Suprapubic skin (tissue), 4 donors: ENCODE measurements at places on chromosomes 16 and 17. TPM values are rescaled to one million over a fixed set of nuclear protein-coding genes. Genes with fewer than 3 reads are reported as not detected.
A peak's percentile ranks its signal among the peaks of the same experiment; 100 is the strongest.

DNA sequence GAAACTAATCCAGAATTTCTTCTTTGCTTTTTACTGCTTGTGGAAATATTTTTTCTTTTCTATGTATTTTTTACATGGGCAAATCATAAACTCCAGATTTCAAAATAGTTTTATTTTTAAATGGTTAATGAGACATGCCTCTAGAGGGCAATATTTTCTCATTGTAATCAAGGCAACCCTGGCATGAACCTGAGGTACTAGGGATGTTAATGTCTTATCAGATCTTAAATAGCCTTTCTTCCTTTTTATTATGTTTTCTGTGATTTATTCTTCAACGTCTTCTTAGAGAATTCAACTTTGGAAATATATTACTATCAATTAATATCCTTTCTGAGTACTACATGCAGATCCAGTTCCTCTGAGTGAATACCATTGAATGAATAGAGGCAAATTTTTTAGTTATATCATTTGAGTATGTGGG, 324.7 kb downstream of the BCAS3 start:
- DNase-seq = no peak

DNA sequence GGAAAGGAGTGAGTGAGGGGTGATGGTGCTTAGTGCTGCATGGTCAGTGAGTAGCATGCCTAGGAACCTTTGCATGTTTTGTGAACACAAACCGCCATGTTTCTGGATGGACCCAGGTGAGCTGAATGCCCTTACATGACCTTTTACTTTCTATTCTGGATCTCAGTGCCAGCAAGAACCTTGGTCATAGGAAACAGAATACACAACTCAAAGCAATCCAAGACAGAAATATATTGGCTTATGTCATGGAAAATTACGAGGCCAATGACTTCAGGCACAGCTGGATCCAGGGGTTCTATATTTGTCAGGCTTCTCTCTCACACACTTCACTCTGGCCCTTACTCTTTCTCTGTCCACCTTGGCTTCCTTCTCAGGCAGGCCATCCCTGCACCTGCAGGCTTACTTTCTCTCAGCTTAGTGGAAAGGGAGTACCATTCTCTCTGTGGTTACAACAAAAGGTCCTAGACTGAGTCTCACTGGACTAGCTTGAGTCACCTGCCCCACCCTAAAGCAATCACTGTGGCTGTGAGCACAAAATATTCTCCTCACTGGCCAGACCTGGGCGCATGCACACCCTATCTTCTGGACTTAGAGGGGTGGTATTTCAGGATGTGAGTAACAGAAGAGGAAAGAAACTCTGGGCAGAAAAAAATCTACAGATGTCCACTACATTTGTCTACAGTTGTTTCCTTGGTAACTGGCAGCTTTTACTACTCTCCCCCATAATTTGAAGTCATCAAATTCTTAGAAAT, 20.4 kb upstream of the CPNE2 start:
- DNase-seq = no peak

DNA sequence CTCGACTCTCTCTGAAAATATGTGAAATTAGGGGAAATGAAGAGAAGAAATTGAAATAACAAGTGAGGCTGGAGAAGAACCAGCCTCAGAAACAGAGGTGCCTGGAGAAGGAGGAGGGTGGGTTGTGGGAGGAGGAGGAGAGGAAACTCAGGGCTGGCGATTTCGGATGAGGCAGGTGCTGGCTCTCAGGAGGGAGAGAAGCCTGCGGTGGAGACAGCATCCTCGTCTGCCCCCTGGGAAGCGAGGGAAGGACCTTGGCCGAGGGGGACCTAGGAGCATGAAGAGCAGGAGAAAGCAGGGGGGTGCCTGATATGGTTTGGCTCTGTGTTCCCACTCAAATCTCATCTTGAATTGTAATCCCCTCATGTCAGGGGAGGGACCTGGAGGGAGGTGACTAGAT, 264.7 kb upstream of the TNRC6C start:
- peak; percentile 47 for DNase-seq

The AANAT gene
- not detected for total RNA-seq

DNA sequence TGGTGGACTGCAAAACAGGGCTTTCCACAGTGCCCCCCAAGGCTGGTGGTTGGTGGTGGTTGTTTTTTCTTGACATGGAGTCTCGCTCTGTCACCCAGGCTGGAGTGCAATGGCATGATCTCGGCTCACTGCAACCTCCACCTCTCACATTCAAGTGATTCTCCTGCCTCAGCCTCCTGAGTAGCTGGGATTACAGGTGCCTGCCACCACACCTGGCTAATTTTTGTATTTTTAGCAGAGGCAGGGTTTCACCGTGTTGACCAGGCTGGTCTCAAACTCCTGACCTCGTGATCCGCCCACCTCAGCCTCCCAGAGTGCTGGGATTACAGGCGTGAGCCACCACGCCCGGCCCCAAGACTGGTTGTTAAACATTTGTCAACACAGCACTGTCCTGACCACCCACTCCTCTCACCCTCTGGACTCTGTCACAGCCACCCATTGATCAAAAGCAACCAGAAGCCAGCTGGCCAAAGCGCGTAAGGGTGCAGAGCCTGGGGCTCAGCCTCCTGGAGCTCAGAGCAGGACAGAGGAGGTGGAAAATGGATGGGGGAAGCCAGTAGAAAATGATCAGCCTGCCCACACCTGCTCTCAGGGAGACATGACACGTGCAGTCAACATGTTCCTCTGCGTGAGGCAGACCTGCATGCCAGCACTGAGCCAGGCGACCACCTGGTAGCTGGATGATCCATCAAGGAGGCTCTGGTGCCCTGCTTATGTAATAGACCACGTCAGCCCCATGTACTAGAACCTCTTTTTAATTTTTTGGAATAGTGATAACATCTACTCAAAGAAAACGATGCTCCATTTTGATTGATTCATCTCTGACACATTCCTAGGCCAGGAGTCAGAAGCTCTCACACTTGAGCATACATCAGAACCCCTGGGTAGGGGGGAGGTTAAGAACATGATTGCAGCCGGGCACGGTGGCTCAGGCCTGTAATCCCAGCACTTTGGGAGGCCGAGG, 14.8 kb upstream of the OSGIN1 start:
- no peak for DNase-seq

GRCh38 chr16:80433623-80434022, 107.2 kb upstream of the DYNLRB2 start:
- DNase-seq = no peak

GRCh38 chr17:57578608-57579225, 166.4 kb downstream of the CCDC182 start:
- DNase-seq = no peak

DNA sequence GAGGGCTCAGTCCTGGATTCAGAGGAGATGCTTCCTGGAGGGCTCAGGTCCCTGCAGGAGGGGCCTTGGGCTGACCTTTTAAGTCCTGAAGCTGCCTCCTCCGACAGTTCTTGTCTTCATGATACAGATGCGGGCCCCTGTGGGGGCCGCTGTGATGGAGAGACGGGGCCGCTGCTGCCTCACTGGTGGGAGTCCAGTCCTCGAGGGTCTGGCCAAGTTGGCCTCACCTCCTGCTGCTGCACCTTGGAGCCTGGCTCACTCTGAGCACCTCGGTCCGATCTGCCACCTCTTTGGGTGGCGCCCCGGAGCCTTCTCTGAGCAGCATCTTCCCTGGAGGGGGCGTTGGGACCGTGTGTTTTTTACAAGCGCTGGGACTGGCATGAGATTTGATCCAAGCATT, 79.1 kb downstream of the KLHDC4 start:
- no peak for DNase-seq

GRCh38 chr17:10758062-10758461, 28.2 kb upstream of the TMEM220 start:
- DNase-seq = no peak
